ENCODE measurements at places on chromosomes 1 and 21.

DNA sequence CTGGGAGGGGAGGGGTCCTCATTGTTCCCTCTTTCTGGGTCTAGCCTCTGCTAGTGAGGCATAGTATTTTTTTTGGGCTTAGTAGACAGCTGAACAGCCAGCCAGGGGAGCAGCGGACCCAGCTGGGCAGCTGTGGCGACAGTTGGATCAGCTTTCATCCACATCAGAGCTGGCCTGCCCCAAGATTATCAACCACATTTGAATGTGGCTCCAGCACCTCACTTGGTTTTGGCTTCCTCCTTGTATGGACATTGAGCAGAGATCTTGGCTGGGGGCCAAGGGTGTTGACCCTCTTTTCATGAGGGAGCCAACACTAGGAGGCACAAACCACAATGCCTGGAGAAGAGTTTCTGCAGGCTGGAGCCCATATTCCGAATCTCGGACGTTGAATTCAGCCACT lies 25.0 kb downstream of the WNT4 start:
- no peak for DNase-seq

DNA sequence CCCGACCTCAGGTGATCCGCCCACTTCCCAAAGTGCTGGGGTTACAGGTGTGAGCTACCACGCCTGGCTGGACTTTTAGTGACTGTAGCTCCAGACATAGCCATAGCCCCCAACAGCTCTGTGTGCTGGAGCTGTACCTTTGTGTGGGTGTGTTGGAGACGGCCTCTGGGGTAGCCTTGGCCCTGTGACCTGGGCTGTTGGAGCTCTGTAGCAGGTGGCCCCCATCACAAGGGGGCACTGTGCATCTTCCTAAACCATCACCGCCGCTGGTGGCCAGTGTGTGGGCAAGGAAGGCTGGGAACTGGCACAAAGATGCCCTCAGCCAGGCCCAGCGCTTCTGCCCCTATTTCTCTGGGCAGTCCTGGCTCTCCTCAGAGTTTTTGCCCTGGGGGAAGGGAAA lies 38.4 kb upstream of the FOXO6 start:
- peak; percentile 35 for DNase-seq

DNA sequence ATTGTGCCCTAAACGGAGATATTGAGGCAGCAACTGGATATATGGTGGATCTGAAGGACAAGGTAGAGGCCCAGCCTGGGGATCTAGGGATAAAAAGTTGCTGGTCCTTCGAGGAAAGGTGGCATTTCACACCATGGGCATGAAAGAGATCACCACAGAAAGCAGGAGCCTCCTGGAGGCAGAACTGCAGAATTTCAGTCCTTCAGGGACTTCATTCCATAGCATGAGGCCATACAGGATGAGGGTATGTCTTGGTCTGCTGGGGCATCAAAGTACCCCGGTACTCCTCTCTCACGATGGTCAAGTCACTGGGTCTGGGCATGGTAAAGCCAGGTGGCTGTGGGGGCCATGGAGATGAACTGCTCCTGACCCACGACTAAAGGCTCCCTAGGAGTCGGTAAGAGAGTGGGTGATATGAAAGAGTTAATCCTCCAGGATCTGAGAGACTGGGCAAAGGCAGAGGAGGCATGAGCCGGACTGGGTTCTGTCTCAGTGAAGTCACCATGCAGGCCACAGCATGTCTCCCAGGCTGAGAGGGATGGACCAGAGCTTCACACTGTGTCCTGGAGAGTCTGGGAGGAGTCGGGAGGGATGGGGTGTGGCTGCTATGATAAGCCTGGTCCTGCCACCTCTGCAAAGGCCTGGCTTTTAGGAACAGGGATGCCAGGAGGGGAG lies 5.8 kb upstream of the SPRR5 start:
- no peak for DNase-seq

DNA sequence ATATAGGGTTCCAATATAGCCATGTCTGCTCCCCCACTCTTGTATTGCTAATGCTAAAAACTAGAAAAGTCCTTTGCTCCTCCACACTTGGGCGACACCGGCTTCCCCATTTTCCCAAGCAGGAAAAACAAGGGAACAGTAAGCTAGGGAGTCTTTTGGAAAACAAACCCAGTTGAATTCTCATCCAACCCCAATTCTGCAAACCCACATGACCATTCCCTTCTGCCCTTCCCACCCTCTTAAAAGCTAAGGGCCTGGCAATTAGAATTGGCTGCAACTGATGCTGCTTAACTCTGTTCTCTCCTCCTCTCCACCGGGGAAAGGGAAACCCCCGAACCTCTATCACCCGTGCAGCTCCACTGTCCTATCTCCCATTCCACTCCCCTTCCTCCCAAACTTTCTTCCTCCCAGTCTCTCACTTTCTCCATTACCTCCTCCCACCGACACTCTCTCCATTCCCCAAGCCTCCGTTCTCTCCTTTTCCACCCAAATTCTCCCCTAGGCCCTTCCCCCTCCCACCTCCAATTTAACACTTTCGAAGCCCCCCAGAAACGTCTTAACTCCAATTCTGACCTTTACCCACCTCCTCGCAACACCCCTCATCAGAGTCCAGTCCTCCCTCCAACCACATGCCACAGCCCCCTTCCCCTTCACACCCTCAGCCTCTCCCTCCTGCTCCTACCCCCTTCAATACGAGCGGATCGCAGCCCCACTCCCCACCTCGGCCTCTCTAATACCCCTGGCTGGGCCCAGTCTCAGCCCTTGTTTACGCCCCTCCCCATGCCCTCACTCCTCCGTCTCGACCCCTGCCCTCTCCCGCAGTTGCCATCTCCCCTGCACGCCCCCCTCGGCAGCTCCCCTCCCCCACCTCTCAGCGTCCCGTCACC lies 701 bp downstream of the DEDD start:
- no peak for DNase-seq

GRCh38 chr1:2239013-2239370 lies 10.9 kb downstream of the SKI start:
- DNase-seq, result no peak

GRCh38 chr1:229875086-229875485 lies 192.0 kb upstream of the GALNT2 start:
- no peak for DNase-seq

GRCh38 chr1:98399218-98399617 lies 262.3 kb upstream of the SNX7 start:
- DNase-seq, result no peak

- no peak for DNase-seq
Observed at GRCh38 chr1:3065396-3065795, 3.6 kb upstream of the PRDM16 start.

GRCh38 chr1:235712812-235713211 lies 63.2 kb upstream of the GNG4 start:
- no peak for DNase-seq

GRCh38 chr1:54464477-54465146 lies 58.4 kb upstream of the SSBP3 start:
- no peak for DNase-seq

DNA sequence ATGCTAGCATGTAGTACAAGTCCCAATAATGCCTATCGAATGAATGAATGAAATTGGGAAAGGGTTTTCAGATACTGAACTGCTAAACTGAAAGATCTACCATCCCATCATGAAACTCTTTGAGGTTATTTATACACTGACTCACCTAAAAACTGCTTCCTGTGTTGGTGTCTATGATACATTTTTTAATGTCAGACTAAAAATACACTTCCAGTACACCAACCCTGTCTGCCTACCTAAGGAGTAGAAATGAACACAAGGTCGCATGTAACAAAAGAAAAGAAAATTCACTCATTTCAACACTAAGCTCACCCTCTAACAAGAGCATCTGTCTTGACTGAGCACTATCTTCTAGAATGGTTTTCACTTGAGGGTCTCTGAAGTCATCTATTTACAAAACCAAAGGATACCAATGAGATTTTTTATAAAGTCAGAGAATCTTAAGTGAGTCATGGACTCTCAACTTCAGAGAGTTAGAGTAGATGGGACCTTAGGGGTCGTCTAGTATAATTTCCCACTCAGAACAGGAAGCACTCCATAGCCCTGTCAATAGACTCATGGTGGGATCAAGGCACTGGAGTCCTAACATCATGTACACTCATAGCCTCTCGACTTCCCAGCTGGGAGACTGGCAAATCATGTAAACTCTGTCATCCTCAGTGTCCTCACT lies 53.4 kb downstream of the WLS start:
- no peak for DNase-seq
